ENCODE measurements at places on chromosomes 3 and 15.

- no peak for DNase-seq
Measured at GRCh38 chr15:63246691-63247469, 30.5 kb upstream of the APH1B start.

DNA sequence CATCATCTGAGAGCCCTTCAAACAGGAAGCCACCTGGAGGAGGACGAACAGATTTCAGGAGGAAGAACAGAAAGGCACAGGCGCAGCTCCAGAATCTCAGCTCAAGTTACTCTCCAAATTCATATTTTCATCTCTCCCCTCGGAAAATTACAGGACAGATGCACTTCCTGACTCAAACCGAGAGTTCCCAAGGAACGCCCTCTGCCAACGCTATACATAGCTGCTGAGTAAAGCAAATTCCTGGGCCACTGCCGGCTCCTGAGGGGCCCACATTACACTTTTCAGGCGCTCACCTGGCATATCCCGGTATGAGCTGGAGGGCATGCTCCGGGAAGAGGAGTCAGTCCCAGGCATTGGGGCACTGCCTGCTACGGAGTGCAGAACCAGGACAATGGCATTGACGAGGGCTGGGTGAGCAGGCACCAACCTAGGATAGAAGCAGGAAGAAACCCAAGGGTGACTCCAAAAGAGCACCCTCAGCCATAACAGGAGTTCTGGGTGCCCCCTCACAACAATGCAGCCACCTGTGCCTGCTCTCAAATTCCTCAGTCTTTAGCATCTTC is 11.2 kb downstream of the UBL7 start:
- DNase-seq: no peak

DNA sequence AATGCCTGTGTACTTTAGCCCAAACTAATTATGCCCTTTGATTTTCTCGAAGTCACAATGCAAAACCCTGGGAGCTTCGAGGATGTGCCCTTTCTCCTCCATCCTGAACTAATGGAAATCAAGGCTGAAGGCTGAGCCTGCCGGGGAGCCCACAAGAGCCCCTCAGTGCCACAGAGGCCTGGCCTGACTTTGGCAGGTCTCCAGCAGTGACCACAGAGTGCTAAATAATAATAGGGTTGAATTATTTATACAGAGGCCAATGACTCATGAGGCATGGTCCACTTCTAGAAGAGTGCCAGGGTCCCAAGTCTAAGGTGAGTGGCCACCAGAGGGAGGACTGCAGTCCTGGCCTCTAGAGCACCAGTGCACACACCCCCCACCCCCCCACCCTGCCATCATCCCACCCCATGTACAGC is 19.1 kb upstream of the GLCE start:
- no peak for DNase-seq

- peak; percentile 65 for DNase-seq
Measured at GRCh38 chr3:187066228-187066995, 72.9 kb downstream of the RPL39L start.

DNA sequence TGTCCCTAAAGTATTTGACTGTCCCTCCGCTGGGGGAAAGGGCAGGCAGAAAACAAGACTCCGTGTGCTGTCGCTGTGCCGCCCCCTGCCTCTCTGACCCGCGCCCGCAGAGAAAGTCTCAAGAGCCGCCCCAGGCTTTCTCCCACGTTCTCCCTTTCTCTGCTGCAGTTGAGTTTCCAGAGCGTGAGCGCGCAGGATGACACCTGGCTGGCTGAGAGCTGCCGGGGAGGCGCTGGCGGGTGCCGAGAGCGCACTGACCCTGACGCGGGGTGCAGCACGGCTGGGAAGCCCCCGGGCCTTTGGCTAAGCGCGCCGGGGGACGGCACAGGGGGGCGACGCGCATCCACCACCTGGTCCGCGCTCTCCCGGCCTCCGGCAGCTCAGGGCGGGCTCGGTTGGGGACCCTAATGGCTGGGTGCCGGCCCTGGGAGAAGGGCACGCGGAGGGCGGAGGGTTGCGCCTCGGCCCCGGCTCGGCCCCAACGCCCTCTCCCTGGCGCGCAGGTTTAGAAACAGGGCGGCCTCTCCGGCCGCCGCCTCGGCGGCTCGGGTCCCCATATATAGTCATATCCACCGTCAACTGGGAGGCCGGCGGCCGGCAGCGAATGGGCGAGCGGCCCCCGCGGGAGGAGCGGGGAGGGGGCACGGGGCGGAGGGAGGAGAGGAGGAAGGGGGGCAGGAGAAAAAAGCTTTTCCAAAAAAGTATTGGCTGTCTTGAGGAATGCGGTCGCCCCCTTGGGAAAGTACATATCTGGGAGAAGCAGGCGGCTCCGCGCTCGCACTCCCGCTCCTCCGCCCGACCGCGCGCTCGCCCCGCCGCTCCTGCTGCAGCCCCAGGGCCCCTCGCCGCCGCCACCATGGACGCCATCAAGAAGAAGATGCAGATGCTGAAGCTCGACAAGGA is at the start of gene TPM1:
Gene TPM1 (plus strand): TSS at position 774 of the 903 bp plus-strand sequence. CDS start 83 bp downstream, at position 857.
- DNase-seq: no peak

DNA sequence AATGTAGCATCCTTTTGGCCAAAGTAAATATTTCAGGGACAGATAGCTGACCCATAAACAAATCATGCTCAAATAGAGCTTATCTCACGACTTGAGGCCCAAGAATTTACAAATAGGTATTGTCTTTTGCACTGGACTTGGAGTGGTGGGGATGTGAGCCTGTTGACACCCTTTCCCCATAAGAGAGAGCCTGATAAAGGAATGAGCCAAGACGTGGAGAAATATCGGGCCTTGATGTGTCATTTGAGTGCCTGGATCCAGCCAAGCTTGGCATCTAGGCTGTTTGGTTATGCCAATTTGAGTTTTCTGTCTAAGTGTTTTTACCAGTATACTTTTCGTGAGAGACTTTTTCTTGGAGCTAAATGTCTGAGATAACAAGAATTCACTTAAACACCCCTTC is 112.9 kb upstream of the RGMA start:
- no peak for DNase-seq

GRCh38 chr3:66506154-66506553 is 5.3 kb upstream of the LRIG1 start:
- no peak for DNase-seq

DNA sequence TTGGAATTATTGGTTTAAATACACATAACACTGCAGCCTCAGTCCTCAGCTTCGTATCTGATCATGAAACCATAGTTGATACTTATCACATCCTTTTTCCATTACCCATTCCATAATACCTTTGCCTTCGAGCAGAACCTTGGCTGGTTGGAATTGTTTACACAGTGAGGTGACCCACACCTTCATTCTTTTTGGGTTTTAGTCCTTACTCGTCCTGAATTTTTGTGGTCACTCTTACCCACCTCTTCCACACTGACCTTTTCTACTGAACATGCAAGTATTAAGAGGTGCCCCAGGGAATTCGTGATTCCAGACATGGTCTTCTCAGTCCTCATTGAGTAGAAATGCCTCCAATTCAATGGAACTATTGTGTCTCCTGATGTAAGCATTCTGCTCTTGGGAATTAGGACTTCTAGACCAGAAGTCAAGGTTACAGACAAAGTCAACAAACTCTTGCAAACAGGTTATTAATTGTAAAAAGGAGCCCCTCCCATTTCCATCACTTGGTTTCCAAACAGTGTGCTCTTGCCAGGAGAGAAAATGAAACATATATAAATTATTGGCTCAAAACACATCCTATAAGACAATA is 37.7 kb downstream of the SCN11A start:
- no peak for DNase-seq

- DNase-seq: peak; percentile 56
Measured at GRCh38 chr3:161409069-161409468, 37.8 kb upstream of the SPTSSB start.

DNA sequence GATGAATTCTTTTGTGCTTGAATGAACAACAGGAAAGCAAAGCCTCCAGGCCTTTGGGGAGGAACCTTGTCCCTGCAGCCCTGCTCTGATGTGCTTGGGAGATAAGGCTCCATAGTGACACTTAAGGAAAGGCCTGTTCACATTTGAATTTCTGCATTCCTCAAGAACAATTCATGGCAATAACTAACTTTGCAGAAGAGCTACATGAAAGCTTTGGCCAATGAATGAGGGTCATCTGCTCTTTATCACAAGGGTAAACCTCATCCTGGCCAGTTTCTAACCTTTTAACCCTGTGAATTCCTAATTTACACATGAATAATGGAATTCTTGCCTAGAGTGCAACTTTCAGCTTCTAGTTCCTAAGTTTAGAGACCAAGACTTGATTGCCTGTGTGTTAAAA is 5.6 kb downstream of the PRTG start:
- DNase-seq: no peak

GRCh38 chr15:52352086-52352485 is 56.5 kb upstream of the MYO5C start:
- DNase-seq: no peak

GRCh38 chr3:54358969-54359694 is 236.8 kb downstream of the CACNA2D3 start:
- no peak for DNase-seq

GRCh38 chr3:29696311-29696710 is 415.4 kb downstream of the RBMS3 start:
- no peak for DNase-seq

- no peak for DNase-seq
Measured at GRCh38 chr15:29008846-29009245, 123.1 kb downstream of the APBA2 start.

GRCh38 chr15:89792106-89792805 is 16.1 kb downstream of the MESP2 start:
- no peak for DNase-seq

DNA sequence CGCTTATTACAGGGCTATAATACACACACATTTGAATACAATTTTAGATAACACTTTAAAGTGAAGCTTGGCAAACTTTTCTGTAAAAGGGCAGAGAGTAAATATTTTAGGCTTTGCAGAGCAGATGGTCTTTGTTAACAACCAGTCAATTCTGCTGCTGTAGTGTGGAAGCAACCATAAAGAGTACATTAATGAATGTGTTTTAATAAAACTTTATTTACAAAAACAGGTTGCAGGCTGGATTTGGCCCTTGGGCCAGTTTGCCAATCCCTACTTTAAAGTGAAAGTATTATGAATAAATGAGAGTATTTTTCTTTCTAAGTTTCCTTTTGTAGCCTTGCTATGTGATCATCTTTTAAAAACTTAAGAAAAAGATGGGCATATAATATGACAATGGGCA is 20.7 kb upstream of the ANKRD34C start:
- DNase-seq: no peak

DNA sequence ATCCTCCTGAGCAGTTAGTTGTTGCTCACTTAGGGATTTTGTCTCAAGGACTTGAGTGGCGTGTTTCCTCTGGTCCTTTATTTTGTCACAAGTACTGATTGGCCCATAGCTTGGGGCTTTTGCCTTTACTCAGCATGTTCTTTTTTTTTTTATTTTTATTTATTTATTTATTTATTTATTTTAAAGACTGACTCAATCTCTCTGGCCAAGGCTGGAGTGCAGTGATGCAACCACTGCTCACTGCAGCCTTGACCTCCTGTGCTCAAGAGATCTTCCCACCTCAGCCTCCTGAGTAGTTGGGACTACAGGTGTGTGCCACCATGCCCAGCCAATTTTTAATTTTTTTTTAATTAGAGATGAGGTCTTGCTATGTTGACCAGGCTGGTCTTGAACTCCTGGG is 223.9 kb upstream of the TPM1 start:
- no peak for DNase-seq

DNA sequence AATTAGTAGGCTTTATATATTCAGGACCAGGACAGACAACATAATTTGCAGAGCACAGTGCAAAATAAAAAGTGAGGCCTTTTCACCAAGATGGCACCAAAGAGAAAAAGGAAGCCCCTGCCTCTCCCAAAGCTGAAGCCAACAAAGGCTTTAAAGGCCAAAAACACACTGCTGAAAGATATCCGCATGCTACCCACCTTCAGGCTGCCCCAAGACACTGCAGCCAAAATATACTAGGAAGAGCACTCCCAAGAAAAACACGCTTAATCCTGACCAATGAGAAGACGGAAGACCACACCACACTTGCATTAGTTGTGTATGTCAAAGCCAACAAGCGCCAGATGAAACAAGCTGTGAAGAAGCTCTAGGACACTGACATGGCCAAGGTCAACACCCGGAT is 38.0 kb downstream of the PIK3CB start:
- DNase-seq: no peak

DNA sequence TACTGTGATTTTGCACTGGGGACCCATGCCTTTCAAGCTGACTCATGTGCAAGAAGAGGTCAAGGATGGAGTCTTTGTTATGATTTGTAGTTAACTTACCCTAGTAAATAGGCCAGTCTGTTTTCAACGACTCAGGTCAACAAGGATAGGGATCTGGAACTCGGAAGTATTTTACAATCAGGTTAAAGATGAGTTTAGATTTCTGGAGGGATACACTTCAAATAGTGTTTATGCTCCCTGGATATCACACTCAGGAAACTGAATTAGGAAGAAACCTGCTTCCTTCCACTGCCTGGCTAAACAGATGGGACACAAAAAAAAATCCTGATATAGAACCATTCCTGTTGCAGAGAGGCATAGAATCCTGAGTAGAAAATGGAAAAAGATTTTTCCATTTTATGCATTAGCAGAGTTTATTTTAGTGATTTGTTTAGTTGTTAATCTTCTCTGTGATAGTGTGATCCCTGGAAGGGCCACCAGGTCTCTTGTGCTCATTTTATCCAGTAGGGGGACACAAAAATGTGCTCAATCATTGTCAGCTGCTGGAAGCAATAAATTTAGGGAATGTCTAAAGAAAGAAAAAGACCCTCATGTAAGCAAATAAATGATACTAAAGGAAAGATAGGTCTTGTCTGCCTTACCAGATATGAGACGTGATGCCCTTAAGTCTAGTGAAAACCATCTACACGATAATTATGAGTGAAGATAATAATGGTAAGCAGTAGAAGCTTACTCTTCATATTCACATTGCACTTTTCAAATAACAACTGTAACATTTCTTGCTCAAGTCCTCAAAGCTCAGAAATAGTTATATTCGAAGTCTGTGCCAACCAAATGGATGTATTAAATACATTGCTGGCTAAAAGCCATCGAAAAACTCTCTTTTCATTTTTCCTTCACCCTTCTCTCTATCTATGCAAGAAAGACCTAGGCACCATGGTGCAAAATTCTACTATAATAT is 452.1 kb upstream of the KCNMB2 start:
- DNase-seq: no peak

DNA sequence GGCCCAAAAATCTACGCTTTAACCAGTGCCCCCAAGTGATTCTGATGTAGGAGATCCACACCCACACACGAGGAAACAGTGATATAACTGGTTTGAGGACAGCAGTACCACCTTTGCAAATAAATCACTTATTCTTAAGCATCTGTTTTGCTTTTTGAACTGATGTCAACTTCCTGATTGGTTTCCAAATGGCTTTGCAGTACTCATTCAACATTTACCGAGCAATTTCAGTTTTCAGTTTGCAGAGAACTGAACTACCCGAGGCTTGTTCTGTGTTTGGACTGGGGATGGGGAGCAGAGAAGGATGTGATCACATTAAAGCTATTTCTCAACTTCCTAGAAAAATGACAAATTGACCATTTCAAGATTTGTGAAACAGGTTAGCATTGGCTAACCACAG is 1.1 kb upstream of the GYG1 start:
- DNase-seq: no peak

- DNase-seq: no peak
Measured at GRCh38 chr3:130316169-130316568, 29.3 kb upstream of the COL6A5 start.
